ENCODE measurements at places on chromosomes 7 and 10. TPM values are rescaled to one million over a fixed set of nuclear protein-coding genes. Genes with fewer than 3 reads are reported as not detected.

Gene AKR1C1
- 31.4 TPM for total RNA-seq

Gene C10orf105
- total RNA-seq, result 0.05 TPM

DNA sequence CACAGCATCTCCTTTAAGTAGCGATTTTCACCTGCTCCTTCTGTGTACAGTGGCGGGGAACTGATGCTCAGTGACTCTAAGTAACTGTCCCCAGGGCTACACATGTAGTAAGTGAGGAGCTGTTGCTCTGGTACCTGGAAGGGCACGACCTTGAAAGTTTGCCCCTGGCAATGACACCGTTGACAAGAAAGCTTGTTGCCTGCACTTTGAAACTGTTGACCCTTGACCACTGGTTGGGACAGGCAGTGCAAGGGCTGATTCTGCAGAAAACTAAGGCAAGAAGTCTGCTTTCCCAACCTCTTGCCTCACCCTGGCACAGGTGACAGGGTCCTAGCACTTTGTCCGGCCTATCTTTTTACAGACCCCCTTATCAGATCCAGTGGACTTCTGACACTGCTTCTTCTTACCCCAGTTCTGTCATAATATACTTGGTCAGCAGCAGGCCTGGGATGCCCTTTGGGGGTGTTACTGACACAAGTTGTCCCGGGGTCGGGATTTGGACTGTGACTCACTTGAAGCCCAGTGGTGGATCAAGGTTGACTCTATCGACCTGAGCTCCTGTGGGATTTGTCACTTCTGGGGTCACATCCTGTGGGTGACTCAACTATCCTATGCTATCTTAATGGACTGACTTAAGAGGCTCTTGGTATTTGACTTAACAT lies 5.8 kb downstream of the ACSL5 start:
- DNase-seq, result no peak

Gene CDHR3
- 12.4 TPM for total RNA-seq
